Vagina (tissue), 2 donors: ENCODE measurements at places on chromosomes 13 and 19.

GRCh38 chr13:21344662-21345176 is 114.4 kb downstream of the ZDHHC20 start:
- no peak for DNase-seq

DNA sequence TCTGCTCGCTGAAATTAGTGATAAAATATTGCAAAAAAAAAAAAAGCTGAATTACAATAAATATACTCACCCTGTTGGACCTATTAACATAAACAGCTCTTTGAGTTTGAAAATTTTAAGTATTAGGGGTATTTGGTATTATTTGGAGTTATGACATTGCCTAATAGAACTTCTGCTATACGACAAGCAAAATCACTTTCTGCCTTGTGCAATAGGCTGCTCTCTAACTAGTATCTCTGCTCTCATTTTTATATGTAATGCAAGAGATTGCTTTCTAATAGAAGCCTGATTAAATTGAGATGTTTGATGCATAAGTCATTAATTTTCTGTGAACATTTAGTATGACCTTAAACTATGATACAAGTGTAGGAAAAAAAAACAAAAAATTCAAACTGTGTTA is 5.3 kb downstream of the RGS9BP start:
- DNase-seq, result no peak

GRCh38 chr13:39876258-39876657 is 220.8 kb downstream of the COG6 start:
- DNase-seq, result no peak

- DNase-seq, result no peak
These were observed 194.7 kb downstream of the B3GLCT start for GRCh38 chr13:31394506-31394905.

DNA sequence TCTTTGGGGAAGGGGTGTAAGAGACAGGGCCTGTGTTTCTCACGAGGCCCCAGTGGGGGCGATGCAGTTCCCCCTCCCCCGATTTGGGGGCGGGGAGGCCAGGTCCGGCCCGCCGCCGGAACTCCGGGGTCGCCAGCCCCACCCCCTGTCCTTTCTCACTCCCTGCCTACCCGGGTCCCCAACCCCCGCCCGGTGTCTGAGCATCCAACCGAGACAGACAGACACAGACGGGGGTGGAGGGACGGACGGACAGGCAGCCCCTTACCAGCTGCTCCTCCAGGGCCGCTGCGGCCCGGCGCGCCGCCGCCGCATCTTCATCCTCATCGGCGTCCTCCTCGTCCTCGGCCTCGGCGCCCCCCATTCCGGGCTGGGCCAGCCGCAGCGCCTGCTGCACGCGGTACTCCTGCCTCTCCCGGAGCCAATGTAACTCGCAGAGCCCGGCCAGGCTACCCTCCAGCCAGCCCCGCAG is 397 bp downstream of the DACT3 start:
- DNase-seq, result no peak

- no peak for DNase-seq
These were observed 99.7 kb upstream of the MIR17HG start for GRCh38 chr13:91247768-91248167.

GRCh38 chr19:34436716-34437115 is 8.5 kb downstream of the UBA2 start:
- no peak for DNase-seq

- no peak for DNase-seq
These were observed 82.0 kb downstream of the KLF5 start for GRCh38 chr13:73140801-73141200.

- DNase-seq, result no peak
These were observed 127.8 kb upstream of the UBL3 start for GRCh38 chr13:29978211-29978610.

- no peak for DNase-seq
These were observed 82.1 kb downstream of the ZNF429 start for GRCh38 chr19:21587549-21587948.

GRCh38 chr13:39938596-39938995 is 283.1 kb downstream of the COG6 start:
- DNase-seq, result no peak

DNA sequence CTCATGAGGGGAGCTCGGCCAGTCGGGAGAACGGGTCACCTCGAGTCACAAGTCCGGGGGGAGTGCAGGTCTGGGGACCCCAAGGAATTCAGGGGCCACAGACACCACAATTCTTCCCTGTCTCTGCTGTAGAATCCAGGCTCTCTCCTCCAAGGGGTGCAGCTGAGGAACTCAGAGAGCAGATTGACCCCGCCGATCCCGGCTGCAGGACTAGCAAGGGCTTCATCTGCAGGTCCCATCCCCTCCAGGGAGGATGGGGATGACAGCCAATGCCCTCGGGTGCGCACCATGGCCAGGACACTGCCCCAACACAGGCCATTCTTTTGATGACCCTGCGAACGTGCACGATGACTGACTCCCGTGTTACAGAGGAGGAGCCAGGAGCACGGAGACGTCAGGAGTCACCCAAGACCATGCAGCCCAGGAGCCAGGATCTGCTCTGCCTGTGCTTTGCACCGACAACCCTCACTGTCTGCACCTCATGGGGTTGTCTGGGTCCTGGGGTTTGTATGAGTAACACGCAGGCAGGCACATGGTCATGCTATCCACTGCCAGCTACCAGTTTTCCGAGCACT is 48.5 kb upstream of the TUBGCP3 start:
- no peak for DNase-seq

DNA sequence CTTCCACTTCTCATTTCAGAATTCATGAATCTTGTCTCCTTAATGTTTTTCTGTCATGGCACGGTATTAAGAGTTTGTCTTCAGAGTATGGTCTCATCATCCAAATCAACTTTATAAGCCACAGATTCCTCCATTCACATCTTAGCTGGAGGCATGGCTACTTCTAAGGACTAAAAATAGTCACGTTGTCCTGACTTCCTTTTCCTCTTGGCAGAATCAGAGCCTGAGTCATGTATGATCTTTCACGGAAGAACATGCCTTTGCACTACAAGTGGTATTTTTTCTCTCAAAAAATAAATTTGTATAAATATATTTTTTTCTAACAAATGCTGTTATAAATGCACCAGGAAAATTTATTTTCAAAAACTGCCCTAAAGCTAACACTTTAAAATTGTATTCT is 71.4 kb downstream of the ALOX5AP start:
- DNase-seq, result no peak

GRCh38 chr13:98147521-98147920 is 4.6 kb downstream of the FARP1 start:
- DNase-seq, result no peak

DNA sequence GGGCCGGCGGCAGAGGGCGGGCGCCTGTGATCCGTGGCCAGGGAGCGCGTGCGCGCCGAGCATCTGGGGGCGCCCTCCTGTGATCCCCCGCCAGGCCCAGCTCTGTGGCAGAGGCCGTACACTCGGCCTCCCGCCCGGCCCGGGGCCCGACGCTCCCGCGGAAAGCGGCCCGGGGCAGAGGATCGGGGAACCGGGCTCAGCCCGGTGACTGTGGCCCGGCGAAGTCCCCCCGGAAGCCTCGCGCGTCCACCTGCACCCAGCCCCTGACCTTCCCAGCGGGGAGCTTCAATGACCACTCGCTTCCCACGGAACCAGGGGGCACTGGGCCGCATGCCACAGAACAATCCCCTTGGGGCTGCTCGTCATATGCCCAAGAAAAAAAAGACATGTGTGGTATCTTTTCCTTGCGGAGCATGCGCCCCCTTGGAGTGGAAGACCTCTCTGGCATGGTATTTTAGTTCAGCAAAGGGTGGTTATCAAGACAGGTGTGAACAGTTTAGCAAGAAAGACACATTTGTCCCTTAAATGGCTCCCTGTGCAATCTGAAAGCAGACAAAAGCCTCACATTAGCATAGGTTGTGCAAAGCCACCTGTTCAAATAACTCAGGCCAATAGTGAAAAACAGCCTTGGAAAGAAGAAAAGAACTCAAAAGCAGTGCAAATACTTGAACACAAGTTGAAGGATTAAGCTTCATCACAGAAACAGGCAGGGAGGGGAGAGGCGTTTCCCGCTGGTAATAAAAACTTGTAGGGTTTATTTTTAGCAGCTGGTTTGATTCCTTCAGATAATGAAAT is 290.9 kb upstream of the SOX21 start:
- no peak for DNase-seq

DNA sequence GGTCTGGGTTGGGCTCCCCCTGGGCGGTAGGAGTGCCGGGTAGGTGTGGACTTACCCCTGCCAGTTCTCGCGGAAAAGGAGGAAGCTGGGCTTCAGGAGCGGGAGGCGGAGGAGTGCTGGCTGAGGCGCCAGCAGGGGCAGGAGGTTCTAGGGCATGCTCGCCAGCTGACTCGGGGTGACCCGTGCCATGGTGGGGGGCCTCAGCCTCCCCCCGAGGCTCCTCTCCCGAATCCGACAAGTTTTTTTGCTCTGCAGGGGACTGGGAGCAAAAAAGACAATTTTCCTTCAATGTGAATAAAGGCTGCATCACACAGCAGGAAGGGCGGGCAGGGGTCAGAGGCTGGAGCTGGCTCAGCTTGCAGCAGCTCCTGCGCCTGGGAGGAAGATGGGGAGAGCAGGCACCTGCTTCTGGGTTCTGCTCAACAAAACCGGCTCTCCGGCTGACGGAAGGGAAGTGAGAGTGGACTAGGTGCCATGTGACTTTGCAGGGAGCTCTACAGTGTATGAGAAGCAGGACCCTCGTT is 26.5 kb downstream of the RANBP3 start:
- DNase-seq, result no peak

GRCh38 chr19:48900477-48901406 is 630 bp downstream of the NUCB1 start:
- no peak for DNase-seq

- DNase-seq, result no peak
These were observed 81.4 kb upstream of the PCDH8 start for GRCh38 chr13:52929846-52930245.

DNA sequence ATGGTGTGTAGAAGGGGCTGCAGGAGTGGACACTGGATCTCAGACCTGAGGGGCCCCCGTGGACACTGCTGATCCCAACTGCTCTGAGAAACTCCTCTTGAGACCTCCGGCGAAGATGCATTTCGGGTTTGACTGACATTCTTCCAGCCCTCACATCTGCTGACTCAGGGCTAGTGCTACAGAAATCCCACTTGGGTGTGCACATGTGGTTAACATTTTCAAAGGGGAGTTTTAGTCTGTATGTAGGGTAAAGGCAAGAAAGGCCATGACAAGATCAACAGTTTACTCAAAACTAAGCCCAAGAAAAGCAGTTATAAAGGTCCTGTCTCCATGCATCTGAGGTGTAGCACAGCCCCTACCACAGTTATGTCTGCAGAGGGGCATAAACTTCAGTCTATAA is 31.2 kb downstream of the DLEU7 start:
- no peak for DNase-seq

- no peak for DNase-seq
These were observed 1.4 kb downstream of the GGN start for GRCh38 chr19:38386300-38386970.

DNA sequence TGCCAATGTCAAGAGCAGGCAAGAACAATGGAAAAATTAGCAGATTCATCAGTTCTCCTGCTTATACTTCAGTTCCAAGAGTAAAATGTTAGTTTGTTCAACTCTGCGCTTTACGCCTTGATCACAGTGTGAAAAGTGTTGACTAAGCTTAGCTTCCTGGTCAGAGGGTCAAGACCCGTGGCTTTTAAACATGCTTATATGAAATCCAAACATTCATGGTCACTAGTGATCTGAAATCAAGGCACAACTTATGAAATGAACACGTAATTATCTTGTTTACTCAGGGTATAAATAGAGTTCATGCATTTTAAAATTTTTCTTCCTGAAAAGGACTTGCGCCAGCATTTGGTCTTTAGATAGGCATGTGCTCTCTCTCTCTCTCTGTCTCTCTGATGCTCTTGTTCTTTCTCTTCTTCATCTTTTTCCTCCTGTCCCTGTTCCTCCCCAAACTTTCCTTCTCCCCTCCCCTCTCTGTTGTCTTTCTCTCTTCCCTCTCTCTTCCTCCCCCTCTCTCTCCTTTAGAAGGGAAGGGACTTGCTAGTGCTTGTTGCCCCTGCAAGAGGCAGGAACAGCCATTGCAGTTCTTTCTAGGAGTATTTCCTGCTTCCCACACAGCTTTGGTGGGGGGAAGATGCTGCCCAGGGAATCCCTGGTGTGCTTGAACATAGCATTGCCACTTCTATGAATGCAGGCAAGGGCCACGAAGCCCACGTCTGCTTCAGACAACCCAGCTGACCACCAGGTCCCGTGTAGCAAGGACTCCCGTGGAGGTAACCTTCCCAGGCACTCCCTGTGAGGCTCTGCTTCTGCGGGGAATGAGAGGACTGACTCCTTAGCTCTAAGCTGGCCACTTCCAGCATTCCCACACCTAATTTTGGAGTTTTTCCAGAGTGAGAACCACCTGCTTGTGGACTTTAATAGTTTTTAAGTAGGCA is 7.1 kb upstream of the ZNF536 start:
- no peak for DNase-seq

DNA sequence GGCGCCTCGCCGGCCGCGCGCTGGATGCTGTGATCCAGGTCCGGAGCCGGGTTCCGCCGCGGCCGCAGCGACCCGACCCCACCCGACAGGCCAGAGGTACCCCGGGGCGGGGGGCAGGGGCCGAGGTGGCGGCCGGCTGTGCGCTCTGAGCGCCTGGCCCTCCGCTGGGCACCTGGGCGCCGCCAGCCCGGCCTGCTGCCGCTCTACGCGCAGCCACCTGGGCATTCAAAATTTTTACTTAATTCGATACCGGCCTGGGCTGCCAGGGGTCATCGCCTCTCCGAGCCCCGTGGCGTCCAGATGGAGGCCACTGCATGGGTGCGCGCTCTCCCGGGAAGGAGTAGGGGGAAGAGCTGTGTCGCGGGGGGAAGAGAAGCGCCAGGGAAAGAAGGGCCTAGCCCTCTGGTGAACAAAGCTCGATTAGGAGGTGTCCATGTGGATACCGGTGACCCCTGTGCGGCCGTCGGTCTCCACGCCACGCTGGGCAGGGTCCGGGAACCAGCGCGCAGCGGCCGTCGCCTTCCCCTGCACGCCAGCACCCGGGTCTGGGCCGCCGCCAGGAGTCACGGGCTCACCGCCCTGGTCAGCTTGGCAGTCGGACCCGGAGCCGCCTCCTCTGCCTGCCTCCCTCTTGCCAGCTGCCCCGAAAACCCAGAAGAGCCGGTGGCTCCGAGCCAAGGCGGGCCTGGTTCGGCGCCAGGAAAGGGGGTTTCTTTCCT is 666 bp downstream of the BIVM start:
- no peak for DNase-seq

DNA sequence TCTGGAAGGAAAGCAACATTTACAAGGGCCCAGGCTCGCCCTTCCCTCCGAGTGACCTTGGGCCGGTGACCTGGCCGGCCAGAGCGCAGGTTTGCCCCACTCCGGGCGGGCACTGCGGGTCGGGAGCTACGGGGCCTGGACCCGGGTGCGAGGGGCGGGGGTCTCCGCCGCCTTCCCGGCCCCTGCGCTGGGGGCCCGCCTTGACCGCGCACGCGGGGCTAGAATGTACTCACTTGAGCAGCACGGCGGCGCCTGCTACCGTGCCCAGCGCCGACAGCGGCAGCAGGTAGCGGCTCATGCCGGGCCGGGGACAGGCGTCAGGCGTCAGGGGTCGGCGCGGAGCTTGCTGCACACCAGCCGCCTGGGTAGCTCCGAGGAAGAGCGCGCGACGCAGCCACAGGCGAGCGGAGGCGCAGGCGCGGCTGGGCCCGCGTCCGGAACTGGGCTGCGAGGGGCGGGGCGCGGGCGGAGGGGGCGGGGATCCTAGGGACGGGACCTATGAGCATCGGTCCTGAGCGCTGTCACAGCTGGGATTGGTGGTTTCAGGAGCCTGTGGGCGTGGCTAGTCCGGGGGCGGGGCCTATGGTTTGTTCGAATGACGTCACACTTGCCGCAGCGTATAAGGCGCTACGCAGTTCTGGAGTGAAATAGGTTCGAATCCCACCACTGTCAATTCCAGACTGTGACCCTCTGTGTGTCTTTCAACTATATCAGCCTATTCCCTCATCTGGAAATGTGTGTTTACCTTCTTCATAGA is at the start of gene RDH13:
TSS of gene RDH13 (minus strand) at position 414 of the 757 bp plus-strand sequence. CDS start at position 298, 116 bp downstream.
- DNase-seq, result no peak
